ENCODE measurements at places on chromosomes 3 and 15. TPM values are rescaled to one million over a fixed set of nuclear protein-coding genes. Genes with fewer than 3 reads are reported as not detected.

AADACL2 gene
- total RNA-seq: not detected

CCDC54 gene
- not detected for total RNA-seq

ARPP21 gene
- 9.9 TPM for total RNA-seq

KATNBL1 gene
- 35.5 TPM for total RNA-seq

RASGRP1 gene
- total RNA-seq: 1.4 TPM

LMLN gene
- 0.73 TPM for total RNA-seq

GOLGA6L10 gene
- not detected for total RNA-seq

SKOR1 gene
- total RNA-seq: 3.1 TPM

TMIE gene
- 0.08 TPM for total RNA-seq

CD96 gene
- 0.33 TPM for total RNA-seq

GALNT15 gene
- total RNA-seq: not detected

MASP1 gene
- total RNA-seq: 0.34 TPM

MKRN2OS gene
- total RNA-seq: not detected

MAP1A gene
- total RNA-seq: 10.1 TPM
